HCT116 (cell line): ENCODE measurements at places on chromosomes 5 and 9.
A peak's percentile ranks its signal among the peaks of the same experiment; 100 is the strongest.

DNA sequence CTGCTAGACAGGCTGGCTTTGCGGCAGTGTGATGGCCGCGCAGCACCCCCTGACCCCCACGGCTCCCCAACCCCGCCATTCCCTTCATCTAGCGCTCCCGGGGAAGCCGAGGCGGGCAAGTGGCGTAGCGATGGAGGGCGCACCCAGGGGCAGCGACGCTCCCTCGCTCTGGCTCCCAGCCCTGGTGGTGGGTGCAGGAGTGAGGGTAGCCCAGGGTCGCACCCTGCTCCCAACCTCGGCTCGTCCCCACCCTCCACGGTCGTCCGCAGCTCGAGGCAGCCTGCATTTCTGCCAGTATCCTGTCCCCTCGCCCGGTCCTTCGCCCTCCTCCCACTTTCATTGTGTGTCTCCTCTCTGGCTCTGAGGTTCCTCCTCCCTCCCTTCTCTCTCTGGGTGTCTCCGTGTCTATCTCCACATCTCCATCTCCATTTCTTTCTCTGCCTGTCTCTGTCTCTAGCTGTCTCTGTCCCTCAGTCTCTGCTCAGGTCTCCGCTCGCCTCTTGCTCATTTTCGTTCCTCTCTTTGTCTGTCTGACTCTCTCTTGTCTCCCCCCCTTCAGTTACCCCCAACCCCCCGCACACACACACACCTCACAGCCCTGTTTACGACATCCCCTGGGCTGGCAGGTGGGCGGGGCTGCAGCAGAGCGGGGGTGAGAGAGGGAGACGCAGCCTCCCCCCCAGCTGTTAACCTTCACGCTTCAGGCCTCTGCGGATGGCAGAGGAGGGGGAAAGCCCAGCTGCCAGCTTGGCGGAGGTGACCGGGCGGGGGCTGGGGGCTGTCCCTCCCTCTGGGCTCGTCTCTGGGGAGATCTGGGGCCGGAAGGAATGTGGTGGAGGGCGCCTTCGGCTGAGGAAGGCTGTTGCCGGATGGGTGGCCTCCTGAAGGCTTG is 48.7 kb upstream of the PSD2 start:
- no peak for DNase-seq

- no peak for DNase-seq
Measured at GRCh38 chr5:141760753-141761152, 78.7 kb upstream of the ARAP3 start.

DNA sequence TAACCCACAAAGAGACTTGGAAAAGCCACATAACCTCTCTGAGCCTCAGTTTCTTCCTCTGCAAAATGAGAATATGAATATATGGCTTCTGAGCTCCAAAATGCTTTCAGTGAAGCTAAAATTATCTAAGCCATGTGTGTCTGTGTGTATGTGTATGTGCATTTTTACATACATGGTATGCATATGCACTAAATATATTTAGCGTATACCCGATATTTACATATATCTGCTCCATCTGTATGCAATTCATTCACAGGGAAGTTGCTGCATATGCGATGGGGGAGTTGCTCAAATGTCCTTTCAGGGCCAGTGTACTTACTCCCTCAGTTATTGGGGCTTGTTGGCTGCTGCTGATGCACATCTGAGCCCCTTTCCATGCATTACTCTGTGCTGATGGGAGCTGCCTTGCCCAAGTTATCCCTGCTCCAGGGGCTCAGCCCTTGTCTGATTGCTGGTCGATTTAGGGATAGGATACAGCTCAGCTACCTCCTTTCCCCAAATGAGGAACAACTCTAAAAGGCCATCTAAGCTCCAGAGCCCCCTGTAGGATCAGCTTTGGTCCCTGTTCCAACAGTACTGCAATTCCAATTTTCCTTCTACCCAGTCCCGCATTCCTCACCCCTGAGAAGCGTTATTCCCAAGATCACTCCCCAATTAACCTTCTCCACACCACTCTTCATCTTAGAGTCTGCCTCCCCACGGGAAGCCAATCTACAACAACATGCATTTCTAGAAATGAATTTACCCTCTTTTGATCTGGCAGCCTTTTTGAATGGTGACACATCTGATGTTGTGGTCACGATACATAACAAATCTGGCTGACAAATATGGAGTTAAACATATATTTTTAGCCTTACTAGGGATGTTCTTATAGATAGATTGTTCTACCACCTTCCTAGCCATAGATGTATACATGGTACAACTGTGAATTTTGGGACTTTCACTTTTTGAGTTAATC is 15.9 kb downstream of the RHOBTB3 start:
- DNase-seq: no peak

DNA sequence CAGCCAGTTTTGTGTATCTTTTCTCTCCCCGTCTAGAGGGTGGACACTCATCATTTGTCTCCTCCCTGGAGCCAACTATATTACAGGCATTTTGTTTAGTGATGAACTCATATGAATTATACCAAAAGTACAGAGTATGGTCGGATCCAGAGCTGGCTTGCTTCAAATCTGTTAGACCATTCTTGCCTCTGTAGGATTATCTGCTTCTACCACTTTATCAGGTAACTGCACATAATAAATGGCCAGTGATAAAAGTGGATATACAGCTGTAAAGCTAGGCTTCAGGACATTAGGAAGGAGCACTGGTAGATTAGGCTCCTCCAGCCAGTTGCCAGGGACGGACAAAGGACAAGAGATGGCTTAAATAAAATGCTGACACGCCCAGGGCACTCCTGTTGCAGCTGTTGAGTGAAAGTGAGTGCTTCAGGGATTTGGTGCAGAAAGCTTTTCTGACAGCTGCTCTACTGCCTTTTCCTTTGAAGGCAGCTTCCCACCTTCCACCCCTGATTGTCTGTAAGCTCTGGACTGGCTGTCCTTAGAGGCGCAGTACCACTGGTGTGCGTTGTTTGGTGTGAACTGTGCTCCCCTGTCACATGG is 259.2 kb downstream of the PDZD2 start:
- DNase-seq: no peak

- DNase-seq: peak; percentile 34
Measured at GRCh38 chr5:91641730-91642350, 258.7 kb upstream of the ARRDC3 start.

DNA sequence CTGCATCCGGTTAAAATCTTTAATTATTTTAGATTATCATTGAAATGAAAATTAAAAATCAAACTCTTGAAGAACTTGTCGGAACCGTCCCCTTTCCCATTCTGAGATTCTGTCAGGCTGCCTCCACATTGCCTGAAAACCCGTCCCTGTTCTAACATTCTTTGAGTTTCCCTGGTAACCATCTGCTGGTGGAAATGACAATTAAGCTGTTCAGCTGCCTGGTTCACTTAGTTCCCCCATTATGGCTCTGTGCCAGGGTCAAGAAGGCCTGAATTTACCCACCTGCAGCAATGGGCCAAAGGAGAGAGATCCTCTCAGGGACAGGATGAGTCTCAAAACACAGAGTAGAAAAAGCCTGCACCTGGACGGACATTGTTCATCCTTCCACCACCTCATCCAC is 11.8 kb upstream of the TCOF1 start:
- DNase-seq: no peak

GRCh38 chr5:31987985-31988710 is 186.0 kb downstream of the GOLPH3 start:
- peak; percentile 77 for DNase-seq
